Keratinocyte (primary cell): ENCODE measurements at places on chromosomes 6 and 20.
A peak's percentile ranks its signal among the peaks of the same experiment; 100 is the strongest.

DNA sequence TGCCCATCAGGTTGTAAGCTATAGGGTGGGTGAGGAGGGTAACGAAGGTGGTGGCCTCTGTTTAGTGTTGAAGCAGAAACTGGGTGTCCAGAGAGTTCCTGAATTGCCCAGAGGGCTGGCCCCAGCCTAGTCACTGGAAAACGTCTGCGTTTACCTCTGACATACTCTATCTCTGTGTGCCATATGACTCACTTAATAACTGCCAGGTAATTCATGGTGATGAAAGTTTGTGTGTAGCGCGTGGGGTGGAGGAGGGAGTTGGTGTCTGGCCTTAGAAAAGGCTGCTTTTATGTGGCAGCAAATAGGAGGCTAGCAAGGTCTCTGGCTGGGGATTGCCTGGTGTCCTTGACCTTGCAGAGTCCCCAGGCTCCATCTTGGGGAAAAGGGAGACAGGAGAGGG, 47.3 kb downstream of the SLC35D3 start:
- peak overlapping the region; percentile 36 for H3K27ac ChIP-seq
- peaks cover 4% of the 10 kb centered on the region for H3K4me1 ChIP-seq
- no peaks in the 10 kb centered on the region for H3K27me3 ChIP-seq
- H3K4me3 ChIP-seq = no peak overlapping the region
- DNase-seq = no peak

GRCh38 chr20:52289956-52290565, 98.5 kb upstream of the ZFP64 start:
- H3K27ac ChIP-seq = no peak overlapping the region
- DNase-seq = no peak
- H3K4me1 ChIP-seq = no peaks in the 10 kb centered on the region
- no peaks in the 10 kb centered on the region for H3K27me3 ChIP-seq
- no peaks in the 10 kb centered on the region for H3K36me3 ChIP-seq

DNA sequence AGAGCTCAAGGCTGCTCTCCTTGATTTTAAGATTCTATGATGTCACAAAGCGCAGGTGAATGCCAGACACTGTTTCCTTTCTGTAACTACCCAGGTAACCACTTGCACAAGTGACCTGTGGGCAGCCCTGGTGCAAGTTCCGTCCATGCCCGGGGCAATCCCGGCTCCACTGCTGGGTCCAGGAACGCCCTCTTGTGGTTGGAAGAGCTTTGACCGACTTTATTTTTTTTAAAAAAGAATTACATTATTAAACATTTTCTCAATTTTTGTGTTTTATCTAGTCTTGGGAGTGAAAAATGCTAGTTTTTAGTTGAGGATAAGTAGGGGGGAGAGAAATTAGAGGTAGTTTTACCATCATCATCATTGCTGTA, 695.2 kb downstream of the QKI start:
- H3K36me3 ChIP-seq = no peaks in the 10 kb centered on the region
- no peak overlapping the region for H3K27ac ChIP-seq
- H3K27me3 ChIP-seq = no peaks in the 10 kb centered on the region
- no peak overlapping the region for H3K4me3 ChIP-seq

DNA sequence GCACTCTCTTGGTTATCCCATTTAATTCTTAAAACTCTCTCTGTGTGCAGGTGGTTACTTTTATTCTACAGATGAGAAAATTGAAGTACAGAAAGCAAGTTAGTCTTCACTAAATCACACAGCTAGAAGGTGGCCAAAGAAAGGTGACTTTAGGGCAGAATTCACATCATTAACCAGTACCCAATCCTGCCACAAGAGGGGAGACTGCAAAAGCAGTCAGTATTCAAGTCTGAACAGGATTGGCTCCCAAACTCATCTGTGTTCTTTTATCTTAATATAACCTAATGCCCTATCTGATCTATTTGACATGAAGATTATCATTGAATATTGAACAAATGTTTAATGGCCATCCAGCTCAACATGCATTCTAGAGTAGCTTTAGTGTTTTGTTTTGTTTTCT, 225.3 kb upstream of the FAM83B start:
- no peak overlapping the region for H3K27ac ChIP-seq
- H3K4me3 ChIP-seq = no peak overlapping the region
- H3K4me1 ChIP-seq = no peaks in the 10 kb centered on the region
- no peak for DNase-seq

DNA sequence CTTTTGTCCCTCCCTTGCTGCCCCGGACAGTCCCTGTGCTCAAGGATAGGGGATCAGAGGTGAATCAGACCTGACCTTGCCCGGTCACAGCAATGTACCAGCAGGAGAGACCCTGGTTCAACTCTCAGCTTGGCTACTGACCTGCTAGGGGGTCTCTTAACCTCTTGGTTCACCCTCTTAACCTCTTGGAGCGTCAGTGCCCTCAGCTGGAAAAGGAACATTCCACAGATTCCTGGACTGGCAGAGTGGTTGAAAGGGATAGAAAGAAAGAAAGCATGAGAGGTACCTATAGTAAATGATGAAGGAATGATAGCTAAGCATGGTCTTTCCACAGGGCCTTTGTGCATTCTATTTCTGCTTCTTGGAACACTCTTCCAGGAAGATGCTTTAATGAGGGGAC, 25.2 kb downstream of the SNAI1 start:
- no peak for DNase-seq
- H3K36me3 ChIP-seq = no peaks in the 10 kb centered on the region
- peaks cover 13% of the 10 kb centered on the region for H3K27me3 ChIP-seq

DNA sequence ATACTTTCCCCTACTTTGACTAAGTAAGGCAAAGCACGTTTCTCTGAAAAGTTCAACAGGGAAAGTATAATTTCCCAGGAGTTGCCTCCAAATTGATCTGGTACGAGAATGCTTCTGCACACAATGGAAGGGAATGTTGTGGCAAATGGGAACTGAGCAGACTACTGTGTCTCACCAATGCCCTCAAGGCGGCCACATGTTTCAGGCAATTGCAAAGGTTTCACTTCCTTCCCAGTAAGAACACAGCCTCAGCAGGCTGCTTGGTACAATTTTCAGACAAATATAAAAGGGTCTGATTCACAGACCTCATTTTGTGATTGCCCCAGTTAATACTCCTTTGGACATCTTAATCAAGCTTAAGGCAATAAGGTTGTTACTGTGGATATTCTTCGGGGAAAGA, 71.2 kb downstream of the KIAA0319 start:
- no peak overlapping the region for H3K4me3 ChIP-seq
- no peaks in the 10 kb centered on the region for H3K36me3 ChIP-seq
- H3K27ac ChIP-seq = no peak overlapping the region
- no peaks in the 10 kb centered on the region for H3K4me1 ChIP-seq

GRCh38 chr20:61839912-61840778, 225.5 kb downstream of the TAF4 start:
- H3K36me3 ChIP-seq = no peaks in the 10 kb centered on the region
- H3K27ac ChIP-seq = no peak overlapping the region
- H3K27me3 ChIP-seq = peaks cover 29% of the 10 kb centered on the region

- no peak for DNase-seq
- H3K4me1 ChIP-seq = no peaks in the 10 kb centered on the region
- no peak overlapping the region for H3K4me3 ChIP-seq
- H3K27me3 ChIP-seq = no peaks in the 10 kb centered on the region
- no peaks in the 10 kb centered on the region for H3K36me3 ChIP-seq
- no peak overlapping the region for H3K27ac ChIP-seq
Measured at GRCh38 chr6:154538640-154539191, 28.2 kb upstream of the CNKSR3 start.

DNA sequence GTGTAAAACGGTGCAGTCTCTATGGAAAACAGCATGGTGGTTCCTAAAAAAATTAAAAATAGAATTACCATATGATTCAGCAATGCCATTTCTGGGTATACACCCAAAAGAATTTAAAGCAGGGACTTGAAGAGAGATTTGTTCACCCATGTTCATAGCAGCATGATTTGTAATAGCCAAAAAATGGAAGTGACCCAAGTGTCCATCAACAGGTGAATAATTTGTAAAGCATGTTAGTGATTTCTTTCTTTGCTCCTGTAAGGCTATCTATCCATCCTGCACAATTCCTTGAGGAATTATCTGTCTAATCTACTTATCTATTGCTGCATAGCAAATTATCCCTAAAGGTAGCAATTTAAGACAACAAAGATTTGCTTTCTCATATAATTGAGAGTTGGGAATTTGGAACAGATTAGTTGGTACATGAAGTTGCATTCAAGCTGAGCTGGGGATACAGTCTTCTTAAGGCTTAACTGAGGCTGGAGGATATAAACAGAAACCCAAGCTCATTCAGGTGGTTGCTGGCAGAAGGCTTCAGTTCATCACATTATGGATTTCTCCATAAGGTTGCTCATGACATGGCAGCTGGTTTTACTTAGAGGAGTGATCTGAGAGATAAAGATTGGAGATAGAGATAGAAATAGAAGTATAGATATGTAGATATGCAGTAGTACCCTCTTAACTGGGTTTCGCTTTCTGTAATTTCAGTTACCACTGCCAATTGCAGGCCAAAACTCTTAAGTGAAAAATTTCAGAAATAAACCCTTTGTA, 62.0 kb downstream of the IL22RA2 start:
- H3K36me3 ChIP-seq = no peaks in the 10 kb centered on the region
- no peak for DNase-seq
- no peaks in the 10 kb centered on the region for H3K4me1 ChIP-seq
- H3K27ac ChIP-seq = no peak overlapping the region

DNA sequence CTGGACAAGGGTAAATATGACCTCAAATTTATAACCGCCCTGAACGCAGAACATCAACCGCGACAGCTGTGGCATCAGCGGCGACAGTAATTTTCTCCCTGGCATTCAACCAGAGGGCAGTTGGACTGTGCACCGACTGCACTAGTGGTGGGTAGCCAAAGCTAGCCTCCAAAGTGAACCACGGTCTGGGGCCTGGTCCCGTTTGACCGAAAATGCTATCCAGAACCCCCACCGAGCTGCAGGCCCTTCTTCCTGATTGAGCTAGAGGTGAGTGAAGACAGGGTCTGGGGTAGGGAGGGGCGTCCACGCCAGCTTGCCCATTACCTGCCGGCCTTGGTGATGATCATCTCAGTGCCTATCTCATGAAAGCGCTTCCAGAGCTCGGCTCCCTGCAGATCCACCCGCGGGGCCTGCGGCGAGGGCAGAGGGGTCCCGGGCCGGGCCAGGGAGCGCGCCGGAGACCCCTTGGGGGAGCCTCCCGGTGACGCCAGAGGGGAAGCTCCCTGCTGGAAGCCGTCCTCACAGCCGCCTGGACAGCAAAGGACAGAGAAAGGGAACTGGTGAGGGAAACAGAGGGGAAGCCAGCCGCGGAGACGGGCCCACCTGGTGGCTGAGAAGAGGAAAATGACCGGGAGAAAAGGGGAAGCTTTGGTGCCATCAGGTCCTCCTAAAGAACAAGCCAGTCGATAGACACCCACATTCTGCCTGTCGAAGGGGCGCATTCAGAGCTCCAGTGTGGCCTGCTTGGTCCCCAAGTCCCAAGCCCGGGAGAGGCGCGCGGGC, 2.0 kb downstream of the TBX18 start:
- DNase-seq = no peak
- H3K4me3 ChIP-seq = no peak overlapping the region
- H3K36me3 ChIP-seq = no peaks in the 10 kb centered on the region
- peaks cover 60% of the 10 kb centered on the region for H3K27me3 ChIP-seq

DNA sequence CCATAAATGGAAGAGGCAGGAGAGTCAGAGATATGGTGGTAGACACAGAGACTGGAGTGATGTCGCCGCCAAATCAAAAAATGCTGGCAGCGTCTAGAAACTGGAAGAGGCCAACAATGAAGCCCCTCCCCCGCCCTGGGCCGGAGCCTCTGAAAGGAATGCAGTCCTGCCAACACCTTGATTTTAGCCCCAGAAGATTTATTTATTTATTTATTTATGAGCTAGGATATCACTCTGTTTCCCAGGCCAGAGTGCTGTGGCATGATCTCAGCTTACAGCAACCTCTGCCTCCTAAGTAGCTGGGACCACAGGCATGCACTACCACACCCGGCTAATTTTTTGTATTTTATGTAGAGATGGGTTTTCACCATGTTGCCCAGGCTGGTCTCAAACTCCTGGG, 82.6 kb upstream of the CCDC167 start:
- peaks cover 4% of the 10 kb centered on the region for H3K27me3 ChIP-seq
- no peak overlapping the region for H3K4me3 ChIP-seq
- no peaks in the 10 kb centered on the region for H3K36me3 ChIP-seq
- no peak overlapping the region for H3K27ac ChIP-seq

DNA sequence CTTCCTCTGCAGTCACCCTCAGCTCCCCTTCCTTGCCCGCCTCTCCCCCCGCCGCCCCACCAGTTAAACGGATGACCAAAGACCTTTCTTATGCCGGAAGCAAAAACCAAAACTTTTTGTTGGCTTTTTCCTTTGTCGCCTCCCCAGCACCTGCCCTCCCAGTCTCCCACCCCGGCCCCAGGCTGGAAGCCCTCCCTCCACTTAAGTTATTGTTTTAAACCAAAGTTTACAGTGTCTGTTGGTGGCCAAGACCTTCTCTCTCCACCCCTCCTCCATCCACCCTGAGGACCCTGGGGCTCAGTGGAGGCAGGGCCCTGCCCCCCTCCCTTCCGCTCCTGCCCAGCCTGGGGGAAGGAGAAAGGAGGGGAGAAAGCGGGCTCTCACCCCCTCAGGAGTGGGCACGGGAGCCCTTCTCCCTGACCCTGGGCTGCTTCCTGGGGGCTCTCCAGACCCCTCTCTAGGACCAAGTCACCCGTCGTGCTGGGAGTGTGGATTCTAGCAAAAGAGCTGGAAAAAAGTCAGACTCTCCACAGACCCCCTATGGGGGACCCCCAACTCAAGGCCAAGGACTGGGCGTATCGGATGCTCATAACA, 38.3 kb upstream of the MDFI start:
- peaks cover 6% of the 10 kb centered on the region for H3K36me3 ChIP-seq
- peaks cover 5% of the 10 kb centered on the region for H3K4me1 ChIP-seq
- DNase-seq = no peak
